ENCODE measurements at places on chromosomes 2 and 18.

GRCh38 chr2:101740555-101740964, 43.1 kb downstream of the MAP4K4 start:
- DNase-seq = no peak

DNA sequence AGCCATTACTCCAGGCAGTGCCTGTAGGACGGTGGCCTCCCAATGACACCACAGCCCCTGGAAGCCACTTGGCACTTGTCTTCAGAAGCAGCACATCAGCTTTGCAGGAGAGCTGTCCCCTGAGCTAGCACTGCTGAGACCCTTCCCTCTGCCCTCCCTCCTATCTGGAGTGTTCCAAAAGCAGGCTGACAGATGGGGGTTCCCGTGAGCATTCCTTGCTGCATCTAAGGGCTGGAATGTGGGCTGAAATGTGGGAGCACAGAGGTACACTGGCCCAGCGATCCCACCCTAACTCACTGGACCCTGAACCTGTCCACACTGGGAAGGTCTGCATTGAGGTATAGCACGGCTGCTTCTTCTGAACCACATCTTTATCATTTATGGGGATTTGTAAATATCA, 230.1 kb downstream of the ANAPC1 start:
- no peak for DNase-seq

DNA sequence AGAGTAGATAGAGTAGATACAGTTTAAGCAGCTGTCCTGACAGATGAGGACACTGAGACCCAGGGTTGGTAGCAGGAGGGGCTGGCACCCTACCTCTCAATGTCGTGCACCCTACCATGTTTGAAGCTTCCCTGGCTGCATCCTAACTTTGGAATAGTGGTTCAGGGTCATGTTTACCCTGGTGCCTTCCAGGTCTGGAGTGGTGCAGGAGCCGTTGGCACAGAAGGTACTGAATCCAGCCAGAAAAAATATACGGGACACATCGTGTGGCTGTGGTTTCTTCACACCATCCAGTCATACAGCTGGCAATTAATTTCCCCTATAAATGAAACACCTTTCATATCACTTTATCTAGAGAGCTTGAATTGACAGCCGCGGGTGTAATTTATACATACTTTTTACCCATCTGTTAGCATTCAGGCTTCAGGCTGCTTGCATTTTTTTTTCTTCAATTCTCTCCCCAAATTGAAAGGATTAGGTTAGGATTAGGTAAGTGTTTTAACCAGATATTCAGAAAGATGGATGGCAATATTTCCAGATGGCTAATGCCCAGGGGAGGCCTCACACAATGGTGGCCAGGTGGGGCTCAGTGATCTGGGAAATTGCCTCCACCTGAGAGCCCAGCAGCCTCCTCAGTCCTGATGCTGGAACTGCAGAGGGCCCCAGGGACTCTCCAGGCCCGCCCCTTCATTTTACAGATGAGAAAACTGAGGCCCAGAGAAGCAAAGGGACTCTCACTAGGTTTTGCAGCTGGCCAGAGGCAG, 127.0 kb downstream of the CELF4 start:
- DNase-seq = no peak

GRCh38 chr2:238299803-238300202, 11.4 kb upstream of the PER2 start:
- DNase-seq = no peak

- no peak for DNase-seq
Observed at GRCh38 chr2:219672406-219672805, 45.0 kb downstream of the SLC4A3 start.

All from NK-92 treated with Interleukin-12 subunit alpha and Interleukin-12 subunit beta, amount 100 ng/mL, for 24 hours (cell line).